HFF-Myc (cell line): ENCODE measurements at places on chromosomes 13 and 19.

DNA sequence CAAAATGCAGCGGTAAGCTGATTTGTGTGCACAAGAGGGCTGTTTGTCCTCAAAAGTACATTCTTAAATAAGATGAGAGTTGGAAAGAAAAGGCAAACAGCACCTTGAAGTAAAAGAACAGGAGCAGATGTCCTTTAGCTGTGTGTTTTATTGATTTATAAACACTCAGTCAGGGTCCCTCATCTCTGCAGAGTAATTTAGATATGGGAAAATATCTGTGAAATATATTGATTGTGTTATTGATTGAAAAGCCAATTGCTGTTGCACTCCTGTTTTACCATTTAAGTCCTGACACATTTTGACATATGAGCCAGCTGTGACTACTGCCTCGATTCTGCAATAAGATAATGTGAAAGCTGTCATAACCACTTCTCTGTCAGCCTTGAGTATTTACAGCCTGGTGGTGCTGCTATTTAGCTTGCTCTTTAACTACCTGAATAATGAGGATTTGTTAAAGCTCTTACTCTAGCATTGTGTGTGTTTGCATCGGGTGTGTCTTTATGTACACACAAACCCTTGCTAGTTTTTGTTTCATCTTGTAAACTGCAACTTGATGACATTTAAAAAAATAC lies 550.1 kb downstream of the DACH1 start:
- DNase-seq, result no peak

DNA sequence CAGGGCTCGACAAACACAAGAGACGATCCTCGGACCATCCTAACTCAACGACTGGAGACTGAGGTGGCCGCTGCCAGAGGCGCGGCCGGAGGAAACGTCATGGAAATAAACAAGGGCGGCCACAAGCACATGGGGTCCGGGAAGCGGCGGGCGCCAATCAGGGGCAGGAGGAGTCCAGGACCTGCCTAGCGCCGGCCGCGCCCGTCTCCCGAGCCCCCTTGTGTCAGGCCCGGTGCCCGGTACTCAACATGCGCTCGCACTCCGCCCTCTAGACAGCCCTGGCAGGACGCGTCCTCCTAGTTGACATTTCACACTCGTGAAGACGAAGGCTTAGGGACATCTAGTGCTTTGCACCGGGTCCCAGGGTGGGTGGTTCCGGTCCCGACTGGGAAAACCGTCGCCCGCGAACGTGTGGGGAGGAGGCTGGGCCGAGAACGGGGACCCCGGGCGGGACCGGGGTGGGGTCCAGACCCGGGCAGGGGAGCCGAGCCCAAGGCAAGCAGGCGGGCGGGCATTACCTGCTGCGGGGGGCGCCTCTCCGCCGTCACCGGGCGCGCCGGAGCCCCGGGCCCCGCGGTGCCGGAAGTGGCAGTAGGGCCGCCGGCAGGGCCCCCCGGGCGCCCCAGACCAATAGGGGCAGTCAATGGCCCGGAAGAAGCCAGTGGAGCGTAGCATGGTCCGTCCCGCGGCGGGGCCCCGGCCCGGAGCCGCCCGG lies 442 bp downstream of the REXO1 start:
- no peak for DNase-seq

GRCh38 chr19:42316223-42317211 lies 3.4 kb downstream of the TMEM145 start:
- DNase-seq, result no peak

DNA sequence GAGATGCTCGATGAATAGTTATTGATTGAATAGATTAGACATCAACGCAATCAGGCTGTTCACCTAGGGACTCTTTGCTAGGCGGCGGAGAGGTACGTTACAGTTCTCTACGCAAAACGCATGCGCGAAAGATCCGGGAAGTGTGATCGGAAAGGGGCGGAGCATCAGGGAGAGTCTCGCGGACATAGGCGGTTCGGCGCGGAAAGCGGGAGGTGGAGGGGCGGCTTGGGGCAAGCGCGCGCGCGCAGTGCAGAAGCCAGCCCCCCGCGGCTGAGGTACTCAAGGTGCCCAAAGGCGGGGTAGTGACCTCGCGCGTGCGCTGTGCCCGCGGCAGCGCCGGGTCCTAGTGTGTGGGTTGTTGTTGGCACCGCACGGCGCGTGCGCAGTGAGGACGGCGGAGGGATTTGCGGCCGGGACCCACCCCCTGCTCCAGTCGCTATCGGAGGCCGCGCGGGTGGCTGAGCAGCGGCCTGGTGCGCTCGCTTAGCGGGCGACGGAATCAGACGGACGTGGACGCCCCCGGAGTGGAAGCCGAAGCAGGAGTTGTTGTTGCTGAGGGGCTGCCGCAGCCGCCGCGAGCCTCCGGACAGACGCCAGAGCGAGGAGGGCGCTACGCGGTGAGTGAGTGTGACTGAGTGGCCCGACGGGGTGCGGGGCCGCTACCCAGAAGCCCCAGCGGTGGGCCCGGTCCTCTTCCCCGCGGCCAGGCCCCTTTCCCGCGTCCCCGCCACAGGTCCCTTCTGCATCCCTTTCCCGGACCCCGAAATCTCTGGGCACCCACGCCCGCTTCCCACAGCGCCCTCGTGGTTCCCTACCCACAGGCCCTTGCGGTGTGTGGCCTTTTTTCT lies at the start of gene SNRNP70:
SNRNP70 (plus strand) TSS at position 432 of the 848 bp plus-strand sequence. CDS start 964 bp downstream, outside the sequence.
- DNase-seq, result peak; percentile 90

DNA sequence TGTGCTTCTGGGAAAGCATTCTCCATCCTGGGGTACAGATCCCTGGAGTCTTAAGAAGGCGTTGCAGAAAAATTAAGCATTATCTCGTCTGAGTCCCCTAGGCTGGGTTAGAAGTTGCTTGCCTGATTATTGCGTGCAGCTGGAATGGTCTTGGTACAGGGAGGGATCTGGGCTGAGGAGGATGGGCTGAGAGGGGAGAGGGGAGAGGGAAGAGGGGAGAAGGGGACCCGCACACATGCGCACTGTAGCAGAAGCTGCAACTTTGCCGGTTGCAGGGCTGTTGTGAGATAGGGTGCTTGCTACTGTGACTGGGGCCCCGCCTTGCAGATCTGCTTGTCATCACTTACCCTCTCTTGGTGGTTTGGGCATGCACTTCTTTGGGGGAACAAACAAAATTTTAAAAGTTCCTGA lies 316.8 kb downstream of the DLEU7 start:
- DNase-seq, result no peak

GRCh38 chr19:36113894-36114720 lies 568 bp downstream of the POLR2I start:
- no peak for DNase-seq

DNA sequence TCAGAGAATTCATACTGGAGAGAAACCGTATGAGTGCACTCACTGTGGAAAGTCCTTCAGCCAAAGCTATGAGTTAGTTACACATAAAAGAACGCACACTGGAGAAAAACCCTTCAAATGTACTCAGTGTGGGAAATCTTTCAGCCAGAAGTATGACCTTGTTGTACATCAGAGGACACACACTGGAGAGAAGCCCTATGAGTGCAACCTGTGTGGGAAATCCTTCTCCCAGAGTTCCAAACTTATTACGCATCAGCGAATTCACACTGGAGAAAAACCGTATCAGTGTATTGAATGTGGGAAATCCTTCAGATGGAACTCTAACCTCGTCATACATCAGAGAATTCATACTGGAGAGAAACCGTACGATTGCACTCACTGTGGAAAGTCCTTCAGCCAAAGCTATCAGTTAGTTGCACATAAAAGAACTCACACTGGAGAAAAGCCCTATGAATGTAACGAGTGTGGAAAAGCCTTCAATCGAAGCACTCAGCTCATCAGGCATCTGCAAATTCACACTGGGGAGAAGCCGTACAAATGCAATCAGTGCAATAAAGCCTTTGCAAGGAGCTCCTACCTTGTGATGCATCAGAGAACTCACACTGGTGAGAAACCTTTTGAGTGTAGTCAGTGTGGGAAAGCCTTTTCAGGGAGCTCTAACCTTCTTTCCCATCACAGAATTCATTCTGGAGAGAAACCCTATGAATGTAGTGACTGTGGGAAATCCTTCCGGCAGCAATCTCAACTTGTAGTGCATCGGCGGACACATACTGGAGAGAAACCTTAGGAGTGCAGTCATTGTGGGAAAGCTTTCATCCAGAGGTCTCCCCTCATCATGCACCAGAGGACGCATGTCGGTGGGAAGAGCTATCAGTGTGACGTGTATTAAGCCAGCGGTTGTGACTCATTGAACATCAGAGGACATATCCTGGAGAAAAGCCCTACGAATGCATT lies 16.5 kb upstream of the ZNF8 start:
- no peak for DNase-seq
